ENCODE measurements at places on chromosomes 16 and 17.

- H3K27ac ChIP-seq: no peak overlapping the region
- no peak overlapping the region for H3K4me3 ChIP-seq
- DNase-seq: no peak
- H3K4me1 ChIP-seq: no peaks in the 10 kb centered on the region
- peaks cover 2% of the 10 kb centered on the region for H3K27me3 ChIP-seq
- H3K36me3 ChIP-seq: no peaks in the 10 kb centered on the region
These were observed 39.3 kb downstream of the TNFRSF13B start for GRCh38 chr17:16932611-16933010.

- H3K4me3 ChIP-seq: no peak overlapping the region
- H3K36me3 ChIP-seq: no peaks in the 10 kb centered on the region
- H3K27ac ChIP-seq: no peak overlapping the region
- peaks cover 3% of the 10 kb centered on the region for H3K4me1 ChIP-seq
These were observed 3.2 kb upstream of the CRHR1 start for GRCh38 chr17:45780921-45781320.

- no peak for DNase-seq
- H3K27ac ChIP-seq: no peak overlapping the region
These were observed 2.7 kb upstream of the ETV4 start for GRCh38 chr17:43548689-43549379.

DNA sequence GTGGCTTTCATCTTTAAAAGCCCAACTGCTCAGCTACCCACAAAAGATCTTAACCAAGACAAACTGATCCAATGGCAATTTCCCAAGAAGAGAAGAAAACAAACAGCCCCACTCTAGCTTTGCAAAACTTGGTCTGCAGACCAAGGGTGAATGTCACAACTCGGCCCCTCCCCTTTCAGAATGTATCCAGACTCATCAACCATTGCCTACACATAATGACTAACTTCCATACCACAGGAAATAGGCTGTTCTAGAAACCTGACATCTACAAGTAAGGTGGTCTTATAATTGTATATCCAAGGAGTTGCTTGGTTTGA lies 16.0 kb downstream of the DCUN1D3 start:
- H3K4me3 ChIP-seq: no peak overlapping the region
- DNase-seq: no peak
- H3K27me3 ChIP-seq: no peaks in the 10 kb centered on the region
- peaks cover 61% of the 10 kb centered on the region for H3K4me1 ChIP-seq
- peak overlapping the region; percentile 55 for H3K27ac ChIP-seq
- H3K36me3 ChIP-seq: peaks cover 51% of the 10 kb centered on the region

GRCh38 chr16:19513377-19514053 lies 8.4 kb downstream of the GDE1 start:
- H3K4me3 ChIP-seq: no peak overlapping the region
- H3K4me1 ChIP-seq: peaks cover 25% of the 10 kb centered on the region
- DNase-seq: no peak
- H3K27me3 ChIP-seq: no peaks in the 10 kb centered on the region

DNA sequence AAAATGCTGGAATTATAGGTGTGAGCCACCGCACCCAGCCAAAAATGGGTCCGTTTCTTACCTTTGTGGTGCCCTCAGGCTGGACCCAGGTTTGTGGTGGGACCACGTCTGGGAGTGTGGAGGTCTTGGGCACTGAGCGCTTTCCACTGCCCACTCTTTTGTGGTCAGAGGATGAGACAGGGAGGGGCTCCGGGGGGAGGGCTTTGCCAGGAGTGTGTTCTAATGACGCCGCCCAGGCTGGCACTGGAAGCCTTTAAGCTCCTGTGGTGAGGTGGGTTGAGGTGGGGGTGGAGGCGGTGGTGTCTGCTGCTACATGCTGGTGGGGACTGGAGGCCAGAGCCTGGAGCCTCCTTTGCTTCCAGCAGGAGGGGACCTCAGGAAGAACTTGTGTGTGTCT lies 12.8 kb upstream of the ADCY7 start:
- H3K4me1 ChIP-seq: peaks cover 9% of the 10 kb centered on the region
- no peaks in the 10 kb centered on the region for H3K36me3 ChIP-seq
- no peak overlapping the region for H3K4me3 ChIP-seq
- H3K27me3 ChIP-seq: peaks cover 5% of the 10 kb centered on the region

DNA sequence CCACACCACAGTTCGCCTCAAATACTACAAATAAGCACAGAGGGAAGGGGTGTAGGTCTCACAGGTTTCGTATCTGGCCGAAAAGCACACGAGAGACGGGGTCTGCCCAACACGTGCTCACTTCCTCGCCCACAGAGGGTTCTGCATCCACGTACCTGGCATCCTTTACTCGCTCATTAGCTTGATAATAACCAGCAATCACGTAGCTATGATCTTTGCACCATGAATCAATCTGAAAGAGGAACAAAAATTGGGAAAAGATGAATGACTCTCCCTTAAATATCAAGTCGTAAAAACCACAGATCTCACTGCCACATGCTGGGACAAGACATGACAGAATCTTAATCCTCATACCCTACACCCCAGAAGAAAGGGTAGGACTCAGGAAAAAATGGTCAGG lies 10.5 kb downstream of the EMC8 start:
- no peaks in the 10 kb centered on the region for H3K27me3 ChIP-seq
- DNase-seq: no peak
- peaks cover 12% of the 10 kb centered on the region for H3K4me1 ChIP-seq
- no peak overlapping the region for H3K27ac ChIP-seq
- H3K36me3 ChIP-seq: peaks cover 40% of the 10 kb centered on the region

GRCh38 chr17:70096861-70097260 lies 21.8 kb downstream of the KCNJ16 start:
- no peaks in the 10 kb centered on the region for H3K4me1 ChIP-seq
- H3K27me3 ChIP-seq: peaks cover 6% of the 10 kb centered on the region
- no peak overlapping the region for H3K27ac ChIP-seq
- no peak overlapping the region for H3K4me3 ChIP-seq
- no peak for DNase-seq
- H3K36me3 ChIP-seq: no peaks in the 10 kb centered on the region

GRCh38 chr17:5220074-5220473 lies 14.6 kb downstream of the SCIMP start:
- H3K27me3 ChIP-seq: no peaks in the 10 kb centered on the region
- peaks cover 11% of the 10 kb centered on the region for H3K4me1 ChIP-seq
- no peaks in the 10 kb centered on the region for H3K36me3 ChIP-seq
- no peak overlapping the region for H3K4me3 ChIP-seq

- no peak overlapping the region for H3K27ac ChIP-seq
- no peak overlapping the region for H3K4me3 ChIP-seq
- no peaks in the 10 kb centered on the region for H3K4me1 ChIP-seq
- H3K27me3 ChIP-seq: no peaks in the 10 kb centered on the region
These were observed 216.2 kb downstream of the RBFOX1 start for GRCh38 chr16:7548796-7549318.

- peak overlapping the region; percentile 43 for H3K27ac ChIP-seq
- no peak overlapping the region for H3K4me3 ChIP-seq
- no peaks in the 10 kb centered on the region for H3K27me3 ChIP-seq
- DNase-seq: no peak
- no peaks in the 10 kb centered on the region for H3K36me3 ChIP-seq
- H3K4me1 ChIP-seq: peaks cover 28% of the 10 kb centered on the region
These were observed 3.2 kb upstream of the UBALD1 start for GRCh38 chr16:4617880-4618279.

- peaks cover 8% of the 10 kb centered on the region for H3K4me1 ChIP-seq
- no peak overlapping the region for H3K4me3 ChIP-seq
- DNase-seq: no peak
These were observed 4.9 kb downstream of the FASN start for GRCh38 chr17:82092995-82093751.

- H3K4me3 ChIP-seq: peak overlapping the region; percentile 69
- no peak overlapping the region for H3K27ac ChIP-seq
- H3K36me3 ChIP-seq: peaks cover 12% of the 10 kb centered on the region
- H3K4me1 ChIP-seq: peaks cover 19% of the 10 kb centered on the region
These were observed 504 bp upstream of the COPRS start for GRCh38 chr17:31859487-31860008.

- no peak overlapping the region for H3K27ac ChIP-seq
- peaks cover 18% of the 10 kb centered on the region for H3K4me1 ChIP-seq
- H3K4me3 ChIP-seq: no peak overlapping the region
- no peaks in the 10 kb centered on the region for H3K27me3 ChIP-seq
These were observed 71.1 kb downstream of the CPPED1 start for GRCh38 chr16:12732600-12732999.

GRCh38 chr17:10046786-10047785 lies 142.0 kb upstream of the RCVRN start:
- H3K27ac ChIP-seq: no peak overlapping the region
- H3K36me3 ChIP-seq: no peaks in the 10 kb centered on the region

- DNase-seq: no peak
- H3K27ac ChIP-seq: peak overlapping the region; percentile 93
- H3K4me1 ChIP-seq: peaks cover 64% of the 10 kb centered on the region
- H3K4me3 ChIP-seq: peak overlapping the region; percentile 69
- peaks cover 9% of the 10 kb centered on the region for H3K36me3 ChIP-seq
These were observed 4.1 kb downstream of the ICAM2 start for GRCh38 chr17:64016231-64016784.

GRCh38 chr16:31458073-31458843 lies 1.0 kb upstream of the ARMC5 start:
- peak overlapping the region; percentile 89 for H3K4me3 ChIP-seq
- peak; percentile 92 for DNase-seq
- H3K27ac ChIP-seq: peak overlapping the region; percentile 95

DNA sequence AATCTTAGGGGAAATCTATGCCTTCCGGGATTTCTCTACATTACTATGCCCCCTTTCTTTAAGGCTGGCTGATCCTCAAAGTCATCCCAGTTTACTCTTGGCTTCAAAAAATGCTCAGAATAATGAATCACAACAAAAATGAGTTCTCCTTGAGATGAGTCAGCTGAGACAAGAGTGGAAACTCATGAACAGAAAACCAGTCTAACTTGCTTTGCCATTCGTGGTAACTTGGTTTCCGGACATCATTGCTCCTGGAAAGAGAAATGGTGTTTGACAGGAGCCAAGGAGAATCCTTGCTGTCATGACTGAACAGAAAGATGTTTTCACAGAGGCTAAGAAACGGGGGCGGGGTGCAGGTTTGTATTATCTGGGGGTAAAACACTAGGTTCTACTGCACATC lies 435.6 kb upstream of the DYNLRB2 start:
- no peak for DNase-seq
- no peaks in the 10 kb centered on the region for H3K36me3 ChIP-seq
- H3K4me3 ChIP-seq: no peak overlapping the region
- no peaks in the 10 kb centered on the region for H3K4me1 ChIP-seq
- H3K27ac ChIP-seq: no peak overlapping the region

GRCh38 chr17:72477491-72477890 lies 356.7 kb downstream of the SOX9 start:
- no peaks in the 10 kb centered on the region for H3K36me3 ChIP-seq
- no peak overlapping the region for H3K4me3 ChIP-seq
- no peaks in the 10 kb centered on the region for H3K27me3 ChIP-seq

DNA sequence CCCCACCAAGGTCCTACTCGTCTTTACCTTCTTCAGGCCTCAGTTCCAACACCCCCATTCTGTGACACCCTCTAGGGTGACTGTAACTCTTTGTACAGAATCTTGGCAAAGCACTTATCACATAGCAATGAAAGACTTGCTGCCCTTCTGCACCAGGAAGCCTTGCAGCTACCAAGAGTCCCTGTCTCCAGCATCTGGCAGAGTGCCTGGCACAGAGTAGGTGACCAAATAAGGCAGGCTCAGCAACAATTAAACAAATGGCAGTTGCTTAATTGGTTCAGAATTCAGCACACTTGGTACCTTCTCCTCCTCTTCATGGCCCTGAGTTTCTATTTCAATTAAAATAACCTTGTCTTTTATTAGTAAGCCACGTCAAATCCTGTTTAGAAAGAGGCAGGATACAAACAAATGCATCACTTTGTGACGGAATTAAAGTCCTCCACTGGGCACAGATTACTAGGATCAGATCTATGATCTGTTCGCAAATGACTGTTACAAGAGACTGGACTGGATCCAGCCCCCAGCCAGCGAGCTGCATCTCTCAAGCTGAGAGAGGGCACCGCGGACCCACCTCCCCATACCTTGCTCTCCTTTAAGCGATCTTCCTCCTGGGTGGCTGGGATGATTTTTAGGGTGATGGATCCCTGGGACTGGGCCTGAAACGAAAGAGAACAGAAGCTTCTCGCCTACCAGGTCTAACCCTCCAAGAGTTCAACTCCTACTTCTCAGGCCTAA lies 9.4 kb downstream of the MPP3 start:
- no peaks in the 10 kb centered on the region for H3K27me3 ChIP-seq
- H3K27ac ChIP-seq: no peak overlapping the region
- no peak for DNase-seq
- H3K4me1 ChIP-seq: no peaks in the 10 kb centered on the region
- no peak overlapping the region for H3K4me3 ChIP-seq

DNA sequence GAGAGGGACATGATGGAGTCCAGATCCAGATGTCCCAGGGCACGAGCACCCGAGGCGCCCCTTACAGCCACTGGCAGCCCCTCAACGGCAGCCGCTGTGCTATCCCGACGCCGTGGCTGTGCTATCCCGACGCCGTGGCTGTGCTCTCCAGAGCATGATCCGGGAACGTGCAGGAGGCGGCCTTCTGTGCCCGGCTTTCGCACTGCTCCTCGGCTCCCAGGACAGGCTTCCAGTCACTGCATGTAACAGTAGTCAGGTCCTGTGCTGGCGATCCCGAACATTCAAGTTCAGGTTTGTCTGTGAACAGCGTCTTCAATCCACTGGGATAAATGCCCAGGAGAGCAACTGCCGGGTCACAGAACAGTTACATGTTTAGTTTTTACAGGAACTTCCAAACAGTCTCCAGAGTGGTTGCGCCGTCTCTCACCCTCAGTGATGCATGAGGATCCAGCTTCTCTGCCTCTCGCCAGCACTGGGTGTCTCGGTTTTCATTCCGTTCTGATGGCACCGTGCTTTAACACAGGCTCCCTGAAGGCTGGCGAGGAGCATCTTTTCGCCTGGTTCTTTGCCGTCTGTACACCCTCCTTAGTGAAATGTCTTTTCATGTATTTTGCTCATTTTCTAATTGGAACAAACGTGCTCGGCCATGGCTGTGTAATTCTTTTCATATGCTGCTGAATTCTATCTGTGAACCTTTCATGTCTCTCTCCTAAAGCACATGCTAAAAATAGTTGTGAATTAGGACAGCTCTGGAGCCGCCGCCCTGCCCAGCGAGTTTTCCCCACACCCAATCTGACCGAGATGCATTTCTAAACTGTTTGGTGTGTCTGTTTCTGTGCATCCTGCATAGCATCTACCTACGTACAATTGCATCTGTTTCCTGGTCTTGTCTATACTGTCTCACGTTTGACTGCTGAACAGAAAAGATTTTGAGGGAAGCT lies 72.6 kb upstream of the METRNL start:
- H3K4me1 ChIP-seq: peaks cover 2% of the 10 kb centered on the region
- no peak overlapping the region for H3K27ac ChIP-seq
- no peak overlapping the region for H3K4me3 ChIP-seq
- no peak for DNase-seq
- H3K27me3 ChIP-seq: no peaks in the 10 kb centered on the region

GRCh38 chr17:71983828-71984227 lies 137.0 kb upstream of the SOX9 start:
- DNase-seq: no peak
- H3K27me3 ChIP-seq: no peaks in the 10 kb centered on the region
- H3K36me3 ChIP-seq: no peaks in the 10 kb centered on the region
- no peak overlapping the region for H3K4me3 ChIP-seq
- no peak overlapping the region for H3K27ac ChIP-seq
- H3K4me1 ChIP-seq: no peaks in the 10 kb centered on the region

- no peak for DNase-seq
- H3K36me3 ChIP-seq: no peaks in the 10 kb centered on the region
- no peaks in the 10 kb centered on the region for H3K27me3 ChIP-seq
- H3K4me3 ChIP-seq: no peak overlapping the region
These were observed 460.6 kb downstream of the KCNJ2 start for GRCh38 chr17:70629902-70630301.

- H3K27me3 ChIP-seq: no peaks in the 10 kb centered on the region
- no peak overlapping the region for H3K27ac ChIP-seq
- H3K4me3 ChIP-seq: no peak overlapping the region
- no peaks in the 10 kb centered on the region for H3K36me3 ChIP-seq
- H3K4me1 ChIP-seq: no peaks in the 10 kb centered on the region
- no peak for DNase-seq
These were observed 384.6 kb downstream of the CNTNAP4 start for GRCh38 chr16:76661691-76662235.
